ENCODE measurements at places on chromosomes 7 and 10. TPM values are rescaled to one million over a fixed set of nuclear protein-coding genes. Genes with fewer than 3 reads are reported as not detected.

DNA sequence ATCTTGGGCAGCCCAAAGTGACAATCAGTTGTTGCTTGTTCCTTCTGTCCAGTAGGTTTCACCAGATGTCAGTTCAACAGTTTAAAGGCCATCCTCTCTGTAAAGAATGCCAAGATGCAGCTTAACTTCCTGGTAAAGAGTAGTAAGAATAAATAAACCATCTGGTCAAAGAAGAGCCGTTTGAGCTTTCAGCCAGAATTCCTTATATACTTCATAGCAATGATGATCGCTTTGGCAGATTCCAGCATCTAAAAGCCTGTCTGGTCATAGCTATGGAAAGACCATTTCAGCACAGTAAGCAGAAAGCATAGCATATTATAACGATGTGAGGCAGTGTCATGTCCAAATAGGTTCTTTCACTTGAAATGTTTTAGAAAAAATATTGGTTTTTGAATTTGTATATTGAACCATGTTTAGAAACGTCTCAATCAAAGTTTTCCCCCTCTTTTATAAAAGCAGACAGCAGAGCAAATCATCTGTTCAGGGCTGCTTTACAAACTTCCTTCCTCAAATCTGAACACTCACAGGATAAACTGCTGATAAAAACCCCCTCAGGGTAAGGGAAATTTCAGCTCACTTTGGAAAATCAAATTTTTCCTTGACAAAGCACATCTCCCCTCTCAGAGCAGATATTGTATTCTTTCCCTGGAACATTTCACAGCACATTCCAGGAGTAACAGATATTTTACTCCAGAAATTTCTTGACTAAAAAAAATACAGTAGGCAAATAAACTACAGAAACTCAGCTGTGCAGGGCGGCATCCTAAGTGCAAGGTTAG lies 184.1 kb downstream of the NOC3L start:
- no peak for DNase-seq

DNA sequence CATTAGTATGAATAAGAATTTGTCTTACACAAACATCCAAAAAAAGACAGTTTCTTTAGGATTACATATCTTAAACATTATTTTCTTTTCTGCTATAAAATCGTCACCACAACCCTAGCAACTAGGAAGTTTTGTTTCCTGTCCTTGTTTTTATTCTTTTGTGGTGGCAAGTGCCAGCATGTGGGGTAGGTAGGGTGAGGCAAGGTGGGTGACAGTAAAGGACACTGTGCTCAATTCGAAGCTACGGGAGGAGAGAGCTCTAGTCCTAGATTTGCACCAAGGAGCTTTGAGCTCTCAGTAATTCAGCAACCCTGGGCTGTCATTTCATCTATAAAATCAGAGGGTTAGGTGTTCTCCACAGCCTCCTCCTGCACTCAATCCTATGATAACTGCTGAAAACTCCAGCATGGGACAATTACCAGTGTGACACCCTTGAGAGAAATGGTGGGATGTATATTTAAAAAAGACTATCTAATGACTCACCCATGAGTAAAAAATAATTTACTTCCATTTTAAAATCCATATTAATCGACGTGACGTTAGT lies 187.1 kb downstream of the FAM107B start:
- DNase-seq, result no peak

The EBF3 gene
- 1.3 TPM for total RNA-seq

DNA sequence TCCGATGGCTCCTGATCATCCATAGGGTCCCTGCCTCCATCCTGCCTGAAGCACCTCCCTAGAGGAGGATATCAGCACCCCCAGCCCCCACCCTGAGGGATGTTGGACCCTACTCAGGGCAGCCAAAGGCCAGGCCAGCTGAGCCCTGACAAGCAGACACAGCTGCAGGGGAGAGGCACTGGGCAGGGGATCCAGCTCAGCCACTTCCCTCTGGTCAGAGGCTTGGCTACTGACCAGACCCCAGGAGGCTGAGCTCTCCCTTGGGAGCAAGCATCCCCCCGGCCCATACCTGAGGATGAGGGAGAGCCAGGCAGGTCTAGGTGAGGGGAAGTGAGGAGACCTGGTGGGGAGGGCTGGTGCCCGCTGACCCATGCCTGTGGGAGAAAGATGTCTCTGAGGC lies 6.6 kb downstream of the LDB3 start:
- DNase-seq, result no peak

DNA sequence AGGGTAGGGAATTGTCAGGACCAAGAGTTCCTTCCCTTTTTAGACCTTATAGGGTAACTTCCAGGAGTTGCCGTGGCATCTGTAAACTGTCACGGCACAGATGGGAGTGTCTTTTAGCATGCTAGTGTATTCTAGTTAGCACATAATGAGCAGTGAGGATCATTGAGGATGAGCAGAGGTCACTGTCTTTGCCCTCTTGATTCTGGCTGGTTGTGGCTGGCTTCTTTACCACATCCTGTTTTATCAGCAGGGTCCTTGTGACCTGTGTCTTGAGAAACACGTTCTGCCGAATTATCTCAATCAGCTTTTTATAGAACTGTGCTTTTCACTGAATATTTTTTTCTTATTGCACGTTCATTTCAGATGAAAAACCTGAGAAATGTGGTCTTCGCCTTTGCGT lies 41.5 kb downstream of the MINPP1 start:
- no peak for DNase-seq

The ZNF800 gene
- total RNA-seq, result 29.4 TPM

The NPSR1 gene
- total RNA-seq, result not detected

The NUDT13 gene
- 2.3 TPM for total RNA-seq

The PDE6C gene
- not detected for total RNA-seq

GRCh38 chr7:128352636-128353035 lies 8.9 kb downstream of the PRRT4 start:
- no peak for DNase-seq

The AFAP1L2 gene
- 0.77 TPM for total RNA-seq

GRCh38 chr7:1678081-1678543 lies 8.0 kb downstream of the ELFN1 start:
- no peak for DNase-seq

Data from endothelial cell (in vitro differentiated cells).